Activated CD4-positive, CD25-positive, alpha-beta regulatory T cell treated with anti-CD3 and anti-CD28 coated beads, Interleukin-2, amount 50 U/mL, for 16 hours (primary cell): ENCODE measurements at places on chromosomes 3 and 15.

- no peak for DNase-seq
These were observed 46.0 kb downstream of the GALK2 start for GRCh38 chr15:49215768-49216739.

DNA sequence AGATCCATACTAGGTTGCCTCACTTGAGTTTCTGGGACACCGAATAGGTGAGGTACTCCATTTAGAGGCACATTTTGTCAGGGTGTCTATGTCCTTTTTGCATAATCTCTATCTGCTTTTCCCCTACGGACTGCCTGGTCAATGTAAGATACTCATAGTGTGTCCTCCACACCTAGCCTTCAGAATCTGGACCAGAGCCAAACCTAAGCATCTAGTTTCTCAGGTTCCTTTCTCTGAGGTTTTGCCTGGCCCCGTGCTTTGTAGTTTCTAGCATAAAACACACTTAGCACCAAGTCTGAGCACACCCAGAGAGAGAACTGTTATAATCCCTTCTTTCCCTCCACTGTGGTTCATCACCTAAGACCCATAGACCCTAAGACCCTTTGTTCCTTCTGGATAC lies 105.9 kb upstream of the MLF1 start:
- DNase-seq: no peak

- no peak for DNase-seq
These were observed 333.1 kb upstream of the NECTIN3 start for GRCh38 chr3:110738531-110738930.

GRCh38 chr3:189631409-189631808 lies 220 bp downstream of the TP63 start:
- DNase-seq: no peak

- no peak for DNase-seq
These were observed 9.8 kb downstream of the KLHL6 start for GRCh38 chr3:183545708-183546107.

GRCh38 chr15:65877749-65878148 lies 8.5 kb downstream of the RAB11A start:
- DNase-seq: no peak
